Hippocampal formation (tissue), 2 donors: ENCODE measurements at places on chromosomes 5 and 9.

DNA sequence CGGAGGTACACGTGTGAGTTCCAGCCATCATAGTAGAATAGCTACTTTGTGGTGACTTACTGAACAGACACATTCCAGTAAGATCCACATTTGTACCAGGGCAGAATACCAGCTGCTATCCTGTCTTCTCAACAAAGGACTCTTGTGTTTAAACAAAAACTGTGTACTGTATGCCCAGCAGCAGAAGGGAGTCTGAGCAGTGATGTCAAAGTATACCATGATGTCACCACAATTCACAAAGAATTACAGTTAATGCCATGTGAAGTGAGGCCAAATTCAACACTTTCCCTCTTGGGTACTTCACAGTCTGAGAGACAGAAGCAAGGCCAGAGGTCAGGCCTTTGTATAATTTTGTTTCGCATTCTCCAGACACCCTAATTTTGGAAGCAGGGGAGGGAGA lies 137.0 kb downstream of the ADAMTSL1 start:
- DNase-seq: peak; percentile 86

GRCh38 chr9:106738109-106738508 lies 124.9 kb upstream of the ZNF462 start:
- no peak for DNase-seq

DNA sequence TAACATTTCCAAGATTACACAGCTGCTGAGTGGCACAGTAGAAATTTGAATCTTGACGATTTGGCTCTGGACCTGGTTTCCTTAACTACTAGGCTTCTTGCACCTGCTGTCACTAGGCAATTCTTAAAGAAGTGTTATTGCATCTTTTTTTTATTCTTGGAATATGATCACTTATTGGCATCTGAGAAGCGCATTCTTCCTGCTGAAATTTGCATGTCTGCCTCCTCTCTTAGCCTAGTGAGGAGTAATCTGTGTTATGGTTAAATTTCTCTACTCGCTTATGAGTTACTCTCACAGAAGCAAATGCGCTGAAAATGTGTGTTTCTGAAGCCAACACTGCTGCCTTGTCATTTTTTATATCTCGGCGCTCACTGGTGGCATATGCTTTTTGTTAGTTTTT lies 89.3 kb downstream of the WDR41 start:
- DNase-seq: no peak

DNA sequence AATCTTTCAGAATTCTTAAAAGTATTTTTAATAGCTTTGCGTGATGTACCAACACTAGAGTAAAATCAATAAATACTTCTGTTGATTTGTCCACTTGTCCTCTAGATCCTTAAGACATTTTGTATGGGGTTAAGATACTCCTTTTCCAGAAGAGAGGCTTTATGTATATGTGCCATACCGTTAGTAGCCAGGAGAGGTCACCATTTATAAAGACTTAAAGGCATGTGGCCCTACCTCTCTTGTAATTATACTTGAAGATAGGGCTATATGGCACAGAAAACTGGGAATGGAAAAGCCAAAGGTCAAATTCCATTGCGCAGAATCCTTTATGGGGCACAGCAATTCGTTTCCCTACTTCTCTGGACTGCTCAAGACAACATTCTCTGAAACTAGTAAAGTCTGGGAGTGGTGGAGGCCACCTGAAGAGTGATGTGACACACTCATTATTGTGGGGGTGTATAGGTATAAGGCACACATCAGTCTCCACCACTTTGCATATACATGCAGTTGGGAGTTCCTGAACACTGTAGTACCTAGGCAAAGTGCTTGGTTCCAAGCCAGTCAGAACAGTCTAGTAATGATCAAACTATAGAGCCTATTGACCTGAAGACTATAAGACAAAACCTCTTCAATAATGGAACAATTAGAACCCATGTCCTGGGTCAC lies 140.1 kb upstream of the FBXL17 start:
- no peak for DNase-seq

DNA sequence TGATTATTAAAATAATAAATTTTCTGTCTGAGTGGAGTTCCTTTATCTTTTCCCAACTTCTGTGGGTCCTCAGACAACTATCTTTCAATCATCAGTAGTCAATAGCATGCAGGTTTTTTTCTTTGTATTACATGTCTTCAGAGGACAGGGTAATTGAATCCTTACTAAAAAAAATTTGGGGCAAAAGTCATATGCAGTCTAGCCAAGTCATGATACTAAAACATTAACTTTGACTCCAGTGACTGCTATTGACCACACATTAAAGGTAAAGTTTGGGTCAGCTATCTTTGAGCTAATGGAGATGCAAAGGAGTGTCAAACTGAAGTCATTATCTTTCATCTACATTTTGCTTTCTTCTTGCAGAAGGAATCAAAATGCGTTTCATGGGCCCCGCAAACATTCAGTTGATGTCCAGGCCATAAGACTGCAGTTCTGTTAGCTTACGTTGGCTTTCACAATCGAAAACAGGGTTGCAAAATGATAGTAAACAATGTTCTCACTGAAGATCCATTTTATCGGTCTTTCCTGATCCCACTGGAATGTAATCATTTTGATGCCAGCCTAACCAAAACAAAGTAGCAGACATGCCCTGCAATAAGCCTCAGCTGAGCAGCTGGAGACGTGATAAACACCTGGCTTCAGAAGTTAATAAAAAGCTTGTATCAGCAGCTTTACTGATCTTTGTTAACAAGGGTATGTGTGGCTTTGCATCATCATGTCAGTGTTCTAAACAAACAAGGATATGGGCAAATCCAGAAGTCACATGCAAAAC lies 186.1 kb upstream of the PRLR start:
- DNase-seq: no peak

DNA sequence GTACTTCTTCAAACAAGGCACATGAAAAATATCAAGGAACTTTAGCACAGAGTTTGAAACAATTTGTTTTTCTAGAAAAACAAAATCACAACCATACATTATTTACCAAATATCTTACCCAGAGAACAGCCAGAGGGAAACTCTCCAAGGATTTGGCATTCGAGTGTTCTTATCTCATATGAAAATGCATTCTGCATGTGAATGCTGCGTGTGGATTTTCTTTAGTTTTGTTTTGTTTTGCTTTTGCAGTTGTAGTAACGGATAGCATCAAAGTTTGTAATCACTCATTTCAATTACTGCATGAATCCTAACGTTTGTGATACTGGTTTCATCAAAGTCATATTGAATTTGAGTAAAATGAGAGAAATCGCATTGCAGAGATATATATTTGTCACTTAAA lies 28.0 kb downstream of the ADAMTSL1 start:
- DNase-seq: no peak

- no peak for DNase-seq
Measured at GRCh38 chr5:50300878-50301277, 140.2 kb downstream of the EMB start.

DNA sequence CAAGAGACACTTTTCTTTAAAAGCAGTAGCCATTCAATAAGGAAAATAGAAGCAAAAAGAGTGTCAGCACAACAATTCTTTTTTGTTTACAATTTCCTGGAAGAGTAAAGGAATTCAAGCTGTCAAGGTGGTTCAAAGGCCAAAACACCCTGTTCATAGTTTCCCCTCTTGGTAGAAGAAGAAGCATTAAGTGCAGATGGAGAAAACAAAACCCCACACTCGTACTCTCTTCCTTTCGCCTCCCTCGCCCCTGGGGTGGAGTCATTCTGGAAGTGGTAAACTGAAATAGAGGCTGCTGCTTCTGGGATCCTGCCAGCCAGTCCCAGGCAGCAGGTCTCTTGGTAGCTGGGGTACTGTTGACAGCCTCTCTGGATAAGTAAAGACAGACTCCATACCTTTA lies 105.0 kb downstream of the ANKRD55 start:
- DNase-seq: no peak

DNA sequence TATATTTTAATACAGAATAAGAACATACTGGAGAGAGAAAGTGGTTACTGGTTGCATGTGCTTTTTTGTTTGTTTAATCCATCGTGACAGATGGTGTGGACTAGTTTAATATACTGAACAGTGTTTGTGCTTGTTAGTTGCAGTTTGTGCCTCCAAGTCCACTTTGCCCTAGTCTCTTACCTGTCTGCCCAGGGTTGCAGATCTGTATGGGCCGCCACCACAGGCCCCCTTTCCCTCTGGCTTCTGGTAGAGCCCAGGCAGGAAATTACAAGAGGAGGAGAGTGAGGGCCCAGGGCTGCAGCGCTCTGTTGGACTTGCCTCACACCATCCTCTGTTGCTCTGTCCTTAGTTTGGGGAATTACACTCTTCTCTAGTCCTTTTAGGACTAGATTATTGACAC lies 166.4 kb downstream of the KDM4C start:
- DNase-seq: no peak

DNA sequence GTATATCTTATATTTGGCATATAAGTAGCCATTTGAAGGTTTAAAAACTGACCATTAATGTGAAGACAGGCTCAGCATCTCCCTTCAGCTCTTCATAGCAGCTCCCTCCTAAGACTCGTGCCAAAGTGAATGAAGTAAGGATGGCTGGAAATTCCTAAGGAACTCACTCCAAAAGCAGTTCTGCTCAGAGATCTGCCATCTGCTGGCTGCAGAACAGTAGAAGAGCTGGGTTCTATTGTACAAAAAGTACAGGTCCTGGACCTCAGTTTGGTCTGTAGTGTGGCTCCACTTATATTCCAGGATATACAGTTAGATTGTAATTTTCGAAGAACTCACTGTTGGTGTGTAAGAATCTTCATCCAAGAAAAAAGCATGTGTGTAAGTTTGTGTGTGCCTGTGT lies 104.9 kb upstream of the RUSC2 start:
- peak; percentile 7 for DNase-seq

DNA sequence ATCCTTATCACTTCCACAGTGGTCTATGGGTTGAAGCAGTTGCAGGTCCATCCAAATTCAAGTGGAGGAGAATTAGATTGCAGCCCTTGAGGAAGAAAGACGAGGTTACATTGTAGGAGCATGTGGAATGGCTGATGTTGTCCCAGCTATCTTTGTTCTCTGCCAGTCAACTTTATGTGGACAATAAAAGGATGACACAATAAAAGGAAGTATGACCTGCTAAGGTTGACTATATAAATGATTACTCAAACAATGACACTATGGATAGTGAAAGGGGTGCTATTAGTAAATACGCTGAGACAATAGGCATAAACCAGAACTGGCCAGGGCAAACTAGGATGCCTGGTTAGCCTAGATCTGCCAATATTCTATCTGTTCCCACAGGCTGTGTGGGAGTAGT lies 12.8 kb upstream of the ZNF618 start:
- DNase-seq: no peak

GRCh38 chr9:90514877-90515276 lies 127.7 kb downstream of the DIRAS2 start:
- no peak for DNase-seq

- no peak for DNase-seq
Measured at GRCh38 chr5:180364306-180364856, 11.2 kb upstream of the GFPT2 start.

DNA sequence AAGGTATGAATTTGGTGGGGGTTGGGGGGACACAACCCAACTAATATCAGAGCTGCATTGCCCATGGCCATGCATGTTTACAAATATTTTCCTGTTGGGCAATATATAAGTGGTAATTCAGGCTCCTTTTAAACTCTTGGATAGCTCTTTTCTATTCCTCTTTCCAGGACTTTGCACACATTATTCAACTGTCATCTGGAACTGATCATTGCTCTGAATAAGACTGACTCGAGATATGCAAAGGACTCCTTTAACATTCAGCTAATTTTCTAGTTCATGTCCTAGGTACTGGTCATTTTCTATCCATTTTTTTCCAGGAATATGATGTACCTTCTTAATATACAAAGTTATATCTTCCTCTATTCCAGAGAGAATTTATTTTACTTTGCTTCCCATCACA lies 89.5 kb upstream of the STK32A start:
- DNase-seq: no peak

DNA sequence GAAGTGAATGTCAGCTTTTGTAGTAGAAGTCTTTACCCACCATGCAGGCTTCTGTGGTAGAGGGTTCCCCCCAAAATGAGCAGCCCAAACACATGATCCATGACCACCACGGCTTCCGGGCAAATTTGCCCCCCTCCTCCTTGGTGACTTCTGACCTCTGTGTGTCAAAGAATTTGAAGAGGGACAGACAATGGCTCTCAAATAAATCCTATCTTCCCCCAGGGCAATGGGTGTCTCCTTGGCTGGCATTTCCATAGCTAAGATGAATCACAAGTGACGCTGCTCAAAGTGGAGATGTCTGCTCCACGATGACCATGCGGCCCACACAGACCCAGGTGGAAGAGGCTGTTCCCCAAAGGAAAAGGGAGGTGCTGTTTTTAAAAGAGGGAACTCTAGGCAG lies 30.2 kb upstream of the BOD1 start:
- no peak for DNase-seq

GRCh38 chr5:138160706-138161105 lies 17.7 kb downstream of the BRD8 start:
- no peak for DNase-seq

- no peak for DNase-seq
Measured at GRCh38 chr5:75720882-75721281, 3.6 kb upstream of the POC5 start.
